Psoas muscle (tissue), 8 donors: ENCODE measurements at places on chromosomes 2 and 18.

DNA sequence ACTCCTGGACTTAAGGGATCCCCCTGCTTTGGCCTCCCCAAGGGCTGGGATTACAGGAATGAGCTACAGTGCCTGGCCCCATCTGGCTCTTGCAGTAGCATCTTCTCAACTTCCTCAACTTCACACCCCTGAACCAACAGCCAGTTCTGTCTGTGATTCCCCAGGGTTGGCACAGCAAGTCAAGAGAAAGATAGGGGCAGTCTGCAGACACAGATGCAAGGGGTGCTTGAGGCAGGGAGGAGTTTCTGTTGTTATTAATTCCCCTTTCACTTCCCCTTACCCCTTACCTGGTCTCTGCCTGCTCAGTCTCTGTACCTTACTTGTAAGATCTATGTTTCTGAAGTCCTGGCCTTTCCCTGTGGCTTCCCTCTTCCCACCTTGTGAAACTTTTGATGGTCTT lies 54.1 kb upstream of the MEX3C start:
- DNase-seq: no peak

DNA sequence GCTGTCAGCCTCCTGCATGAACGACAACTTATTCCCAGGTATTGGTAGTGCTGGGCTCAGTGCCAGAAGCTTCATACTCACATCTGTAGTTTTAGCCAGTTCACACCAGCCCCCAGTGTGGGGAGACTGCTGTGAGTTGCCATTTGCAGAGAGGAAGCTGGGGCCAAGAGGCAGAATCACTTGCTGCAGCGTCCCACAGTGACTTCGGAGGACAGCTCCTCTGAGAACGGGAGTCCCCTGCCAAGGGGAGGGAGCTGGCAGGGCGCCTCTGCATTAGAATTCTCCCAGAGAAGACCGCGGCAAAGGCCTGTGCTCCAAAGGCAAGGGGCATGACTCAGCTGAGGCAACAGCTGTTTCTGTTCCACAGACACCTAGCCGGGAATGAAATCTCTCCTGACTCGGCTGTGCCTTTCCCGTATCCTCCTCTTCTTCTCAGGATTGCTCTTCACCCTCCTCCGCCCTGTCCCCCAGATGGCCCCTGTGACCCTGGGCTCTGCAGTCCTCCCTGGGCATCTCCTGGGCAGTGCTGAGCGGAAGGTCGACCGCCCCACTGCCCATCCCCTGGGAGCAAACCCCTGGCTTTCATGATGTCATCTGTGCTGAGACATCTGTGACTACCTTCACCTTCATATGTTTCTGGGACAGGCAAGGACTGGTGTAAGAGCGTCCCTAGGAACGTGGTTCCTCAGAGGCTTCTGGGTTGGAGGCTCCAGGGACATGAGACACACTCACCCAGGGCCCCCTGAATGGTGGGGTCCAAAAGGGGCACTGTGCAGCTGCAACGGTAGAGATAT lies 18.0 kb downstream of the MAL start:
- DNase-seq: peak; percentile 84

DNA sequence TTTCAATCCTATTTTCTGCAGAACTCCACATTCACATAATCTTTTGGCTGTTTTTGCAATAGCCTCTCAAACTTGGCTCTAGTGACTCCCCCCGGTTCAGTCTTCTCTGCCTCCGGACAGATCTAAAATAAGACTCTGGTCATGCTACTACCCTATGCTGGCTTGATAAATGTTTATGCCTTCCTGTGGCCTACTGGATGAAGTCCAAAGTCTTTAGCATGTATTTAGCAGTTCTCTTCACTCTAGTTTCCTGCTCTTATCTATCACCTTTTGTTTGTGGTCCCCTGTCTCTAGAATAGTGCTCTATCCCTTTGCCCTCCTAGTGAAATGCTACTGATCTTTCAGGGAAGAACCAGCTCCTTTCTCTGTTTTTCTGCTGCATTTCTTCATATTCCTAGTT lies 14.4 kb downstream of the ADCYAP1 start:
- no peak for DNase-seq

DNA sequence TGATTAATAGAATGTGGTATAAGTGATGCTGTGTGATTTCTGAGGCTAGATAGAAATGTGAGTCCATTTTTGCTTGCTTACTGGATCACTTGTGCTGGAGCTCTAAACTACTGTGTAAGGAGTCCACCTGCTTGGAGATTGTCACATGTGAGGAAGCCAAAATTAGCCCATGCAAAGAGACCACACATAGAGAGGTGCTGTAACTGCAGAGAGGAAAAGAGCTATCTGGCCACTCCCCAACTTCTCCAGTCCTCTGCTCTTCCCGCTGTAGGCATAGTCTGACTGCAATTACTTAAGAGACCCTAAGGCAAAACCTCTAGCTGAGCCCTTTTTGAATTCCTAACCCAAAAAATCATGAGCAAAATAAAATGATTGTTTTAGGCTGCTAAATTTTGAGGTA lies 120.6 kb upstream of the FBXO11 start:
- DNase-seq: no peak

- no peak for DNase-seq
These were observed 352.6 kb upstream of the DLGAP1 start for GRCh38 chr18:4807604-4808293.

- no peak for DNase-seq
These were observed 135.4 kb downstream of the BCL2 start for GRCh38 chr18:63183952-63184770.

DNA sequence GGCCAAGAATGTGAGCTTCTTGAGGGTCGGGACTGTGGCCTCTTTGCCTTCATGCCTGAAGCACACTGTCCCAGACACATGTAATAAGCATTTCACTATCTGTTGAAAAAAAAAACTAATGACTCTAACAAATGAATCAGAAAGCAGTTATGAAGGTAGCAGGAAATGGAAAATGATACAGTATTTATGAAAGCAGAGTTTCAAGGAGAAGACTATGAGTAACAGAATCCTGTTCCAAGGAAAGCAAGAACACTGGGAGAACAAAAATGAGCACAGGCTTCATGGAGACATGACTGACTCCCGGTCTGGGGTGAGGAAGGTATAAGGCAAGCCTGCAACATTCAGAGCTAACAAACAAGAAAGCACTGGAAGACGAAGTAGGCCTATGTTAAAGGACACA lies 190.8 kb downstream of the RNF152 start:
- DNase-seq: no peak

- DNase-seq: no peak
These were observed 230.5 kb downstream of the PIK3C3 start for GRCh38 chr18:42185486-42185885.

DNA sequence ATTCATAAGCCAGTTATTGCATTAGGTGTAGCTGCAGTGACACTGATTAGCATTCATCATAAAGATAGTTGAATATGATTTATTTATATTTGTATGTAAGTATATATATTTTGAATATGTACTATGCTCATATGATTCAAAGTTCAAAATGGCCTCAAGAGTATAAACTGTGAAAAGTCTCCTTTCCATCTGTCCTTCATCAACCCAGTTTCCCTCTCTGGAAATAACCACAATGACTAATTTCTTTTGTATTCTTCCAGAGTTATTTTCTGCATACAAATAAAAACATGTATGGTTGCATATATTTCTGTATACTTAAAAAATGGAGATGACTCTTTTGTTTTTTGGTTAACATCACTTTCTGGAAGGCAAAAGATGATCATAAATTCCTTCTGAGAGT lies 95.2 kb downstream of the CAMKMT start:
- DNase-seq: no peak

DNA sequence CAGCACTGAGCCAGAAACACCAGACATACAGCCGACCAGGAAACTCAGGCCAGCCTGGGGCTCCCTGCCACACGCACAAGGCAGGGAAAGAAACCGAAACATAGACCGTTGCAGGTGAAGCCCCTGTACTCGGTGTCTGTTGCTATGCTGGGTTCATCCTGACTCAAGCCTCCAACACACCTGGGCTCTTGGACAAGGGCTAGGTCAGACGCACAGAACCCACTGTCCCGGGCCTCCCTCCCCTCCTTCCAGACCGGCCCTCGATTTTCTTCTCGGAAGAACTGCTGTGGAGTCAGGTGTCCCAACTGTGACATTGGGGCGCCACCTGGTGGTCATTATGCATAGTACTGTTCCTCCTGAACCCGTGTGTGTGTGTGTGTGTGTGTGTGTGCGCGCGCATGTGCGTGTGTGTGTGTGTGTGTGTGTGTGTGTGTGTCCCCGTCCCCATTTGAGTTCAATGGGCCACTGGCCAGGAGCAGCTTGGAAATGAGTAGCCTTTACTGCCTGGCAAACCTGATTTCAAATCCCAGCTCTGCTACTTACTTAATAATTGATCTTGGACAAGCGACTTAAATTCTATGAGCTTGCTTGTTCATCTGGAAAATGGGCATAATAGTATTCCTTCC lies 55.4 kb upstream of the GLI2 start:
- DNase-seq: peak; percentile 85

DNA sequence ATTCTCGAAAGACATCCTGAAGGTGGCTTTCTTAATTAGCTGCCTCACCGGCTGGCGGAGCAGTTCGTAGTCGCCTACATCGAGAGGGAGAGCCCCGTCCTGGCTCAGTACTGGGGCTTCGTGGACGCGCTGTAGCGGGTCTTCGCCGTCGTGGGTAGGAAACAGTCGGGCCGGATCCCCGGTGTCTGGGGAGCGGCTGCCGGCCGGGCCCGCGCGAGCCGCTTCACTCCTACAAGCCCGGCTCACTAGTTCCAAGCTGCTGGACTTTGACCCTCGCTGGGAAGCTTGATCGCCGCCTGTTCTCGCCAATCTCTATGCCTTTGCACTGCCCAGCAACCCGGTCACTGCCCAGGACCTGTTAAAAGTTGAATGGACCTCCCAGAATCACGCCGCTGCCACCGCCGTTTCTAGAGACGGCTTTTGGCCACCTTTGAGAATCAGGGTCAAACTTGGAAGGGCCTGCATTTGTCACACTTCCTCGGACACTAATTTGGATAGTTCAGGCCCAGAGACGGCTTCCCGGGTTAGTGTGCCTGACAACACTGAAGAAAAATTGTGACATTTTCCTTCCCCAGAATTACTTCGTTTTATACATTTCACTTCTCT lies 41.4 kb upstream of the AKAIN1 start:
- peak; percentile 70 for DNase-seq

DNA sequence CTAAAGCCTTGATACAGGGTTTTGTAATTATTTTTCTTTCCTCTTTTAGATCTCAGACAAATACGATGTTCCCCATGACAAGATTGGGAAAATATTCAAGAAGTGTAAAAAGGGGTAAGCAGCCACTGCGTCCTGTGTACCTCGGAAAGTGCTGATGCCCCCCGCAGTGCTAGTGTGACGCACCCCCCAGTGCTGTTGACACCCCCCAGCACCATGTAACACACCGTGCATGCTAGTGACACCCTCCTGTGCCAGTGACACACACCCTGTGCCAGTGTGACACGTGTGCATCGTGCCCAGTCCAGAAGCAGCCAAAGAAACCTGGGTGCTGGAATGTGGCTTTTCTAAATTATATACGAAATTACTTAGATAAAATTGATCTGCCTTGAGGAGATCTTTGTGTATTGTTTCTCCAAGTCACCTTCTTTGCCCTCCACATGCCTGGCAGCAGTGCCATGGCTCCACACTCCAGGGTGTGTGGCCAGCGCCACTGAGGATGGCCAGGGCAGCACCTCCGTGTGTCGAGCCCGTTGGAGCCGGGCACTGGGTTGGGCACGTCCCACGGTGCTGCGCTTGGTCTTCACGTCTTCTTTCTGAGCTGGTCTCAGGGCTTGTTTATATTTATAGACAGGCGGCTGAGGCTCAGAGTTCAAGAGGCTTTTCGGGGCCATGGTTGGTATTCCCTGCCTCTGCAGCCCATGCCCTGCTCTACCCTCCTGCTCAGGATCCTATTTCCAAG lies 44.3 kb upstream of the KLF11 start:
- DNase-seq: no peak

- no peak for DNase-seq
These were observed 18.7 kb upstream of the NUP35 start for GRCh38 chr2:183105402-183106134.

DNA sequence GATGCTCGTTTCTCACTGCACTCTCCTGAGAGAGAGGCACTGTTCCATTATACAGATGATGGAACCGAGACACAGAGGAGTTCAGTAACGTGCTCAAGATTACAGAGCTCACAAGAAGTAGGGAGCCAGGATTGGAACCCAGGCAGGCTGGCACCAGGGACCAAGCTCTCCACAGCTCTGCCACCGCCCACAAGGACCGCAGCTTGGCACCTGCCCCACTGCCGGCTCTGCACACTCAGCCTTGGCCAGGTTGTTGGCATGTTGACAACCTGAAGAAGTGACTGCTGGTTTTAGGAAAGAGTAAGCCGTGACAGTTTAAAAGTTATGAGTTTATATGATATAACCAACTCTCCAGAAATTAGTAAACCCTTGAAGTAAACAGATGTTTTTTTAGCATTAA lies 48.0 kb upstream of the ITM2C start:
- DNase-seq: no peak

- no peak for DNase-seq
These were observed 526.2 kb upstream of the TNP1 start for GRCh38 chr2:217386041-217386440.

- DNase-seq: no peak
These were observed 565.2 kb upstream of the PKDCC start for GRCh38 chr2:41482659-41483058.

- DNase-seq: no peak
These were observed 2.8 kb upstream of the TMEM131 start for GRCh38 chr2:97998431-97999005.

DNA sequence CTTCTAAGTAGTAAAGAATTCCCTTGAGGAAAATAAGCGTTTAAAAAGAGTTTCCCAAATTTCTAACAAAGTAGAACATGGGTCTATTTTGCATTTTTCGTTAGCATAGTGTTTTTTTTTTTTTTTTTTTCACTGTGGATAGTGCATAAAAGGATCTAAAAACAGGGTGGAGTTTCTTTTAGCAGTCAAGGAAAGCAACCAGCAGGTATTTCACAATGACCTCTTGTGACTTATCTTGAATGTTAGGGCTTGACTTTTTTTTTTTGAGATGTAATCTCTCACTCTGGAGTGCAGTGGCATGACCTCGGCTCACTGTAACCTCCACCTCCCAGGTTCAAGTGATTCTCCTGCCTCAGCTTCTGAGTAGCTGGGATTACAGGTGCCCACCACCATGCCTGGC lies 14.9 kb upstream of the DGKD start:
- DNase-seq: no peak

DNA sequence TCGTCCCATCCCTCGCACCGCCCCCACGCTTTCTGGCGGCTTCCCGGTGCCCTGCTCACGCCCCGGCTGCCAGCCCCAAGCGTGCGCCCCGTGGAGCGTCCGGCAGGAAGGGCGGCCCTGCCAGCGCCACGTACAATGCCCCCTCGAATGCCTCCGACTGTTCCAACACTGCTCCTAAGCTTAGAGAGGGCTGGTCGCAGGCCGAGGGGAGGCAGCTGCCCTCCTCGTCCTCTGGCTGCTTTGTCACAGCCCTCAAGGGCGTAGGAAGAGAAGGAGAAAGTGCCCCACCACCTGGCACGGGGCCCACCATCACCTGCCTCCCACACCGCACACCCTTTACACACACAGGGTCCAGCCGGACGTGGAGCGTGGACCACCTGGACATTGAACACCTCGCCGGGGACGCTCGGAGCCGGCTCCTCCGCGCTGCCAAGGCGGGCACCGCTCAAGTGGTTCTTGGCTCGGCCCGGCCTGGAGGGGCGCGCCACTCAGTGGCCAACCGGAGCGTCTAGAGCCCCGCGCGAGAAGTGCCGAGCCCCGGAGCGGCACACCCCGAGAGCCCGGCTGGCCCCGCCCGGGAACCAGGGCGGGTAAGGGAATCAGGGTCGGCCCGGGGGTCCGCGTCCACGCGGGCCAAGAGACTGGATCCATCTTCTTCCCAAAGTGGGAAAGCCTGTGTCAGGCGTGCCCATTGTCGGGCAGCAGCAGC lies 830 bp downstream of the DNER start:
- DNase-seq: no peak
